NCI-H146 (cell line): ENCODE measurements at places on chromosomes 5 and 9.

DNA sequence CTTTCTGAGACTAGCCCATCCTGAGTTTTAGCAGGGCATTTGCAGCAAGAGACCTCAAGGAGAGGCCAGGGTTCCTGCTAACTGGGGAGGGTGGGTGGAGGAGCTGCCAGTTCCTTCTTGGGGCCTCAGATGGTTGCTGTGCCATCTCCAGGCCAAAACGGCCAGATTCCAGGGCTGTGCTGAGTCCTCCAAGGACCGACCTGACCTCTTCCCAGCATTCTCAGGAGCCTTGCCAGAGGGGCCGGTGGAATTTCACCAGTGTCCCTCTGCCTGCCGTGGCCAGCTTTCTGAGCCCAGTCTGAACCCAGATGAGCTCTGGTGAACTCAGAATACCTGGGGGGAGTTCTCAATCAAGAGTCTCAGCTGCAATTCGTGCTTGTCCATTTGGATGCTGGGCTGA lies 54.3 kb downstream of the TSTD2 start:
- DNase-seq: no peak

- no peak for DNase-seq
Observed at GRCh38 chr9:101629636-101630035, 34.9 kb upstream of the PPP3R2 start.

DNA sequence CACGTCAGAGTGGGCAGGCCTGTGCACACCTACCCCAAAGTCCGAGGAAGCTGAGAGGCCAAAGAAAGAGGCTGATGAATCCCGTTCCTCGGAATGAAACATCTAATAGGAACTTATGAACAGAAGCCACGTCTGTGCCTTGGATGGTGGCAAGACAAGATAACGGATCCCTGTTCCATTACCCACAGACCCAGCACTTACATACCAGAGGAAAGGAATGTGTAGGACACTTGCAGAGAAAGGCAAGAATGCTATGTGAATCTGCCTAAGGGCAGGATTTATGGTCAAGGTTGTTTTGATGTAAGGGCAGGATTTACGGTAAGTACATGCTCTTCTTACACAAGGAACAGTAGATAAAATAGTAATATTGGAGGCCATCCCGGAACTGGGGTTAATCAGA lies 93.2 kb downstream of the WDR41 start:
- DNase-seq: no peak

- DNase-seq: no peak
Observed at GRCh38 chr9:81423589-81424326, 265.6 kb downstream of the TLE1 start.

- DNase-seq: no peak
Observed at GRCh38 chr9:88942411-88942810, 48.9 kb upstream of the S1PR3 start.

- no peak for DNase-seq
Observed at GRCh38 chr5:98085593-98085992, 687.9 kb upstream of the RGMB start.

DNA sequence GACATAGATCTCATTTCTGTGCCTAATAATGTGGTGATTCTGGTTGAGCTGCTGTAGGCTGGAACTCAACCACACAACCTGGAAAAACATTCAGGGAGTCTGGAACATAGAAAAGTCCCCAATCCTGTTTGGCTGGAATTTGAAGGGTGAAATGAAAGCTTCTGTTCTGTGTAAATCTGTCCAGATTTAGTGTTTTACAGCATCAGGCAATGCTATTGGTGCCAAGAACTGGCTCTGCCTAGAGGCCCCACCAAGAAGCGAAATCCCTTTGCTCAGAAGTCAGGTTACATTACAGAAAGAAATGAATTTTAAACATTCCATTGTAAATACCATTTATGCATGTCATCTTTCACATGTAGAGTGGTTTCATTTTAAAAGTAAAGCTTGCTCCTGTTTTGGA lies 56.3 kb downstream of the TMEM174 start:
- no peak for DNase-seq

DNA sequence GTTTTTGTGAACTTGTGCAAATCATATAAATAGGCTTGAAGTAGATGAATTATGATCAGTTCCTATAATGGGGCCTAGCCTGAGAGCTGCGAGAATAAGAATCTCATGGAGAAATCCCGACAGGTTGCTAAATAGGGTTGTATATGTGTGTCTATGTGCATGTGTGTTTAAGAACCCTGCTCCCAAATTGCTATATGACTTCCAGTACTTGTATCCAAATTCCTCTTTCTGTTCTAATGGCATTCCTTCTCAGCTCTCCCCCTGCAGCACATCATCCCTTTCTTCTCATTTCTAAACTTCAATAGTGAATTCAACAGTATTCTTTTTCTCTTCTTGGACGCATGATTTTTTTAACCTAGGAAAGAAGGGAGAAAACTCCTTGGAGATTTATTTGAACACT lies 277.2 kb downstream of the GAS1 start:
- no peak for DNase-seq

GRCh38 chr5:35303152-35303551 lies 72.9 kb upstream of the PRLR start:
- no peak for DNase-seq

DNA sequence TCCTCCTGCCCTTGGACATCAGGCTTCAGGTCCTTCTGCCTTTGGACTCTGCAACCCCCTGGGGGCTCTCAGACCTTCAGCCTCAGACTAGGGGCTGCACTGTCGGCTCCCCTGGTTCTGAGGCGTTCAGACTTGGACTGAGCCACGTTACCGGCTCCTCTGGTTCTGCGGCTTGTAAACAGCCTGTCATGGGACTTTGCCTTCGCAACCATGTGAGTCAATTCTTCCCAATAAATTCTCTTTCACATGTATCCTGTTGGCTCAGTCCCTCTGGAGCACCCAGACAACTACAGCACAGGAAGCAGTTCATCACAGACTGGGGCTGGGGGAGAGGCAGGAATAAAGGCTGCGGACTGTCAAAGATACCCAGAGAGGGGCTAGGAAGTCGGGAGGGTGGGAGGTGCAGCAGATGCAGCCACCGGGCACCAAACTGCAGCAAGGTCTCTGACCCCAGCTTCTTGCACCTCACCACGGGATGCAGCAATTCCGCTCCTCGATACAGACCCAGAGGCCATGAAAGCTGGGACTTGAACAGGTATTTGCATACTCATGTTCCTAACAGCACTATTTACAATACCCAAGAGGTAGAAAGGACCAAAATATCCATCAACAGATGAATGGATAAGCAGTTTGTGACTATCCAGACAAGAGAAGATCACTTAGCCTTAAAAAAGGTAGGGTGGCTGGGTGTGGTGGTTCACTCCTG lies 100.8 kb downstream of the COL23A1 start:
- DNase-seq: no peak

- no peak for DNase-seq
Observed at GRCh38 chr5:172758077-172758833, 12.7 kb downstream of the DUSP1 start.

GRCh38 chr5:154110716-154111115 lies 71.9 kb downstream of the MFAP3 start:
- no peak for DNase-seq

DNA sequence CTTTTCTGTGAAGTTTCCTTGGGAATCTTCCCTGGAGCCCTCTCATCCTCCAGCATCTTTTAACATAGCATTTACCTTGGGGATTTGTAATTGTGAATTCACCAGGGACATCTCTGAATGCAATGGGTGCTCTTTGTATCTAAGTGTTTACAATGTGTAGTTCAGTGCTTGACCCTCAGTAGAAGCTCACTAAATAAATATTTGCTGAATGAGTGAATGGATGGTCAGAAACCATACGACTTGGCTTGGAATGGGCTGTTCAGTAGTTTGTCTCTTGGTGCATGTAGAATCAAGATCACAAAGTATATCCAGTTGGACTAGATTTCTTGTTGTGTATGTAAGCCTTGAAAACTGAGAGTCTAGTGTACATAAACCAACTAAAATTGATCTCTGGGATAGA lies 81.8 kb upstream of the MEF2C start:
- DNase-seq: no peak

DNA sequence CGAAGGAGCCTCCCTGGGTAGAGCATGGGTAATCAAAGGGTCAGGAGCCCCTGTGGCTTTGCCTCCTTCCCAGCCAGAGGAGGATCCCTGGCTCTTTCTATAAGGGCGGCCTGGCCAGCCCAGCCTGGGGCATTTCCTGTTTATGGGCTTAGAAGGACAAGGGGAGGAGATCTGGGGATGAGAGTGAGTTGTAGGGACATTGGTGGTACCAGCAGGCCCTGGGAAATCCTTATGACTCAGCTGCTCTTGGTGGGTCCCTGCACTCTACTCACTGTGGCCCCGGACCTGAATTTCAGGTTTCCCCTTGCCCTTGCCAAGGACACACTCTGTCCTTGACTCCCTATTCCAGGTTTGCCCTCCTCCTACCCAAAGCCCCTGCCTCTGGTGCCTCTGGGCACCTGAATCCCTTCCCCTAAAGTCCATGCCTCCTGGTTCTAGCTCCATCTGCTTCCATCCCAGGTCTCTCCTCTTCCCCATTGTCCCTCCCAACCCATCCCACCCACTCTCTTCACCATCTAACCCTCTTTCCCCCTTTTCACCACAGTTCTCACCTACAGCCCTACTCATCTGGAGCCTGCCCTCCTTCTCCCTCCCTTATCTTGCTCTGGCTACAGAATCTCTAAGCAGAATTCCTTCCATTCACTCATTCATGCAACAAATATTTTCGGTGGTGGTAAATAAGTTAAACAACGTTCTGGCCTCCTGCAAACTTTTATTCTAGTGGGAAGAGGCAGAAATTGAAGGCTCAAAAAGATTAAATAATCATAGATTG lies 34.9 kb downstream of the PCDH1 start:
- no peak for DNase-seq

DNA sequence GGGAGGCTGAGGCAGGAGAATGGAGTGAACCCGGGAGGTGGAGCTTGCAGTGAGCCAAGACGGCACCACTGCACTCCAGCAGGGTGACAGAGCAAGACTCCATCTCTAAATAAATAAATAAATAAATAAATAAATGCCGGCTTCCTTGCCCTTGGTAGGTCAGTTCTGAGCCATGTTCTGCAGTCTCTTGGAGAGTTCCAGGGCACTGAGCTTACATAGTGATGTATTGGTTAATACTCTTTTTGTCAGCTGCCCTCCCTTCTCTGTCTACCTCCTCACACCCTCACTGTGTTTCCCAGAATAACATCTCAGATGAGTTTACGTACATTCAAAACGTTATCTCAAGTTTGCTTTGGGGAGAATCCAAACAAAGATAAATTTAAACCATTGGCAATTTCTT lies 45.2 kb upstream of the FER start:
- no peak for DNase-seq

DNA sequence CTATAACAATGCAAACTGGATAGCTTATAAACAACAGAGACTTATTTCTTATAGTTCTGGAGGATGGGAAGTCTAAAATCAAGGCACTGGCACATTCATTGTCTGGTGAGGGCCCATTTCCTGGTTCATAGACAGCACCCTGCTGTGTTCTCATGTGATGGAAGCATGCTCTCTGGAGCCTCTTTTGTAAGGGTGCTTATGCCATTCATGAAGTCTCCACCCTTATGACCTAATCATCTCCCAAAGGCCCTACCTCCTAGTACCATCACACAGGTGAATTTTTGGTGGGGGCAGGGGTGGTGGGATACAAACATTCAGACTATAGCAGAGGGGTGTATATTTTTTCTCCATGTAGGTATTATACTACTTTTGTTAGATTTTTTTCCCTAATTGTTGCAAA lies 92.4 kb downstream of the UNC13B start:
- DNase-seq: peak; percentile 64

DNA sequence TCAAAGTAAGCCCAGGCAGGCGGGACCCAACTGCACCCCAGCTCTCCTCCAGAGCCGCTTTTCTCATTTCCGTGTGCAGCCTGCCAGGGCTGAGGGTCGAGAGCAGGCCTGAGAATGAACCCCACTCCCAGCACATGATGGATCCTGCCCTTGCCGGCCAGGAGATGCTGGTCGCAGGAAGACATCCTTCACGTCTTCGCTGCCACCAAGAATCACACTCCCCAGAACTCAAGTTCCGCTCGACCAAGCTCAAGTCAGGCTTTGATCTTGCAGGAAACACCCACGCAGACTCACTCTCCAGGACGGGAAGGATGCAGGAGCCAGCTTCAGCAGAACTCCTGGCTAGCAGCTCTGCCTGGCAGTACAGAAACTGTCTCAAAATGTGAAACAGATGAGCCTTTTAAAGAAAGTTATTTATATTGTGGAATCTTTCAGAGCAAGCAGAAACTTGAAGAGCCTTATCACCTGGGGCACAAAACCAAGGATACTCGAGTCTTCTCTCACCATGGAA lies 102.4 kb downstream of the ROR2 start:
- no peak for DNase-seq
